ENCODE measurements at places on chromosomes 4 and X.

GRCh38 chrX:115560211-115560977, 580 bp upstream of the PLS3 start:
- peak overlapping the region; percentile 78 for H3K4me3 ChIP-seq
- peak overlapping the region; percentile 93 for H3K27ac ChIP-seq
- no peaks in the 10 kb centered on the region for H3K36me3 ChIP-seq
- peaks cover 3% of the 10 kb centered on the region for H3K4me1 ChIP-seq
- H3K27me3 ChIP-seq = peaks cover 11% of the 10 kb centered on the region
- no peak for DNase-seq

GRCh38 chrX:100090931-100091330, 319.1 kb downstream of the PCDH19 start:
- H3K27ac ChIP-seq = no peak overlapping the region
- H3K4me3 ChIP-seq = no peak overlapping the region
- H3K27me3 ChIP-seq = no peaks in the 10 kb centered on the region
- DNase-seq = no peak

- H3K4me3 ChIP-seq = no peak overlapping the region
- peak; percentile 31 for DNase-seq
- no peaks in the 10 kb centered on the region for H3K36me3 ChIP-seq
- H3K4me1 ChIP-seq = no peaks in the 10 kb centered on the region
- H3K27ac ChIP-seq = no peak overlapping the region
These were observed 598.2 kb upstream of the NDST4 start for GRCh38 chr4:115711575-115711974.

DNA sequence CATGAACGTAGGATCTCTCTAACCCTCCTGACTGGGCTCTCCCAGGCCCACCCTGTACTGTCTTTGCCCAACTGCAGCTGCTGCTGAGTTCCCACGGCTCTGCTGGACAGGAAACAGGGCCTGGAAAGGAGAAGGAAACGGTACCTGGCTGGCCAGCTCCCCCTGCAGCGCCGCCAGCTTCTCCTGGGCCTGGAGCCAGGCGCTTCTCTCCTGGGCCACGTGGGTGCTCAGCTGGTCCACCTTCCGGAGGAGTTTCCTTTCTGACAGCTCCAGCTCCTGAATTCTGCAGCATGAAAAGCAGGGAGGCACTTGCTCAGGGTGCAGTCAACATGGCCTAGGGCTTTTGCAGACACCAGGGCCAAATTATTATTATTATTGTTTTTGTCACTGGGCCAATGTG, 6.5 kb downstream of the C4orf50 start:
- peaks cover 22% of the 10 kb centered on the region for H3K27me3 ChIP-seq
- no peaks in the 10 kb centered on the region for H3K36me3 ChIP-seq
- no peak overlapping the region for H3K4me3 ChIP-seq
- no peak for DNase-seq
- no peaks in the 10 kb centered on the region for H3K4me1 ChIP-seq
- no peak overlapping the region for H3K27ac ChIP-seq

All from kidney (tissue), 22 donors.